ENCODE measurements at places on chromosomes 3 and 15. TPM values are rescaled to one million over a fixed set of nuclear protein-coding genes. Genes with fewer than 3 reads are reported as not detected.

DNA sequence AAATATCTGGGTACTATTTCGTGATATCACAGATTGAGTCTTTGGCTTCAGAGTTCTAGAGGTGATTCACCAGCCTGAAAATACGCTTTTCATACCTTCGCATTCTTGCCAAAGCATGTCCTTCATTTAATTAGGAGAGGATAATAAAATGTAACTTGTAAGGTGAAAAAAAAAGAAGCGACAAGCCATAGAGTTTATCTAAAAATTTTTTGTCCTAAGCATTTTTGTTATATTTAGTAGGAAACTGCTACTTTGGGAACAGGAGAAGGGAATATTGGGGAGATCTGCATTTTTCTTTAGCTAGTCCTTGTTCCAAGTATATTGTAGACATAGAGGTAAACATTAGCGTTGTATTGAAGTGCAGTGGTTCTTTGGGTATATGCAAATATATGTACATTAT is 120.1 kb downstream of the TCF12 start:
- H3K36me3 ChIP-seq = no peaks in the 10 kb centered on the region
- no peak for DNase-seq
- no peaks in the 10 kb centered on the region for H3K27me3 ChIP-seq
- H3K27ac ChIP-seq = no peak overlapping the region
- H3K4me1 ChIP-seq = no peaks in the 10 kb centered on the region

- H3K27me3 ChIP-seq = no peaks in the 10 kb centered on the region
- H3K36me3 ChIP-seq = no peaks in the 10 kb centered on the region
- no peaks in the 10 kb centered on the region for H3K4me1 ChIP-seq
- DNase-seq = no peak
Observed at GRCh38 chr3:136690599-136690998, 61.6 kb downstream of the STAG1 start.

DNA sequence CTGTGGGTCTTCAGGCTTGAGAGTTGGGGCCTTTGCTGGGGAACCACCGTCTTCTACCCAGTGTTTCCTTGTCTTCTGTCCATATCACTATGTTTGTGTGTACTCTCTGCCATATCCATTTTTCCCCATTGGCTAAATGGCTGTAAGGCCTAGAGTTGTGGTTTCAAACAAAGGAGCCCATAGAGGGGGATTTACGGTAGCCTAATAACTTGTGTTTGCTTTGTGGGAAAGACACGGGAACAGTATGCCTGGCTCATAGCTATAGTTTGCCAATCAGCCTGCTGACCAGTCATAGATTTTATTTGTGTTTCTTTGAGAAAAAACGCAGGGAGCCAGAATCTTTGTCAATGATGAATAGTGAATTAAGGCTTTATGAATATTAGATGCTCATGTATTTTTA is 554.8 kb downstream of the NAALADL2 start:
- H3K36me3 ChIP-seq = no peaks in the 10 kb centered on the region

DNA sequence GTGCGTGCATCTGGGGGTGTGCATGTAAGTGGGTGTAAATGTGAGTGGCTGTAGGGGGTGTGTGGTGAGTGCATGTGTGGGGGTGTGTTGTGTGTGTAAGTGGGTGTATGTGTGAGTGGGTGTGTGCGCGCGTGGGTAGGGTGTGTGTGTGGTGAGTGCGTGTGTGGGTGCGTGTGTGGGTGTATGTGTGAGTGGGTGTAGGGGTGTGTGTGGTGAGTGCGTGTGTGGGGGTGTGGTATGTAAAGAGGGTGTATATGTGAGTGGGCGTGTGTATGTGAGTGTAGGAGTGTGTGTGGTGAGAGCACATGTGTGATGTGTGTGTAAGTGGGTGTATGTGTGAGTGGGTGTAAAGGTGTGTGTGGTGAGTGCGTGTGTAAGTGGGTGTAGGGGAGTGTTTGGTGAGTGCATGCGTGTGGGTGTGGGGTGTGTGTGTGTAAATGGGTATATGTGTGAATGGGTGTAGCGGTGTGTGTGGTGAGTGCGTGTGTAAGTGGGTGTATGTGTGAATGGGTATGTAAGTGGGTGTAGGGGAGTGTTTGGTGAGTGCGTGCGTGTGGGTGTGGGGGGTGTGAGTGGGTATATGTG is 916 bp upstream of the CPN2 start:
- peaks cover 12% of the 10 kb centered on the region for H3K27me3 ChIP-seq
- H3K4me1 ChIP-seq = no peaks in the 10 kb centered on the region
- no peak for DNase-seq
- H3K27ac ChIP-seq = no peak overlapping the region
- no peaks in the 10 kb centered on the region for H3K36me3 ChIP-seq

- peaks cover 20% of the 10 kb centered on the region for H3K4me1 ChIP-seq
- H3K27ac ChIP-seq = peak within 1 kb of the TSS; percentile 98
- H3K4me3 ChIP-seq = peak within 1 kb of the TSS; percentile 69
- peaks cover 17% of the 10 kb centered on the region for H3K36me3 ChIP-seq
- H3K27me3 ChIP-seq = no peaks in the 10 kb centered on the region
Observed at GRCh38 chr3:51982838-51983577, at the start of gene ACY1. Gene ACY1, plus strand, starts transcription at chr3:51983535. Its CDS starts 530 bp downstream, at chr3:51984065.

- no peak overlapping the region for H3K4me3 ChIP-seq
- no peaks in the 10 kb centered on the region for H3K36me3 ChIP-seq
- no peak overlapping the region for H3K27ac ChIP-seq
Observed at GRCh38 chr3:119087799-119088198, 53.2 kb upstream of the IGSF11 start.

DNA sequence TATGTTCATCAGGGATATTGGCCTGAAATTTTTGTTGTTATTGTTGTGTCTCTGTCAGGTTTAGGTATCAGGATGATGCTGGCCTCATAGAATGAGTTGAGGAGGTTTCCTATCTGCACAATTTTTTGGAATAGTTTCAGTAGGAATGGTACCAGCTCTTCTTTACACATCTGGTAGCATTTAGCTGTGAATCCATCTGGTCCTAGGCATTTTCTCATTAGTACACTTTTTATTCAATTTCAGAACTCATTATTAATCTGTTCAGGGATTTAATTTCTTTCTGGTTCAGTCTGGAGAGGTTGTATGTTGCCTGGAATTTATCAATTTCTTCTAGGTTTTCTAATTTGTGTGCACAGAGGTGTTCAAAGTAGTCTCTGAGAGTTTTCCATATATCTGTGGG is 57.0 kb downstream of the STRIT1 start:
- peaks cover 32% of the 10 kb centered on the region for H3K4me1 ChIP-seq
- H3K27me3 ChIP-seq = no peaks in the 10 kb centered on the region
- DNase-seq = no peak
- H3K27ac ChIP-seq = no peak overlapping the region

The DNAJB11 gene
- 42.4 TPM for polyA plus RNA-seq

DNA sequence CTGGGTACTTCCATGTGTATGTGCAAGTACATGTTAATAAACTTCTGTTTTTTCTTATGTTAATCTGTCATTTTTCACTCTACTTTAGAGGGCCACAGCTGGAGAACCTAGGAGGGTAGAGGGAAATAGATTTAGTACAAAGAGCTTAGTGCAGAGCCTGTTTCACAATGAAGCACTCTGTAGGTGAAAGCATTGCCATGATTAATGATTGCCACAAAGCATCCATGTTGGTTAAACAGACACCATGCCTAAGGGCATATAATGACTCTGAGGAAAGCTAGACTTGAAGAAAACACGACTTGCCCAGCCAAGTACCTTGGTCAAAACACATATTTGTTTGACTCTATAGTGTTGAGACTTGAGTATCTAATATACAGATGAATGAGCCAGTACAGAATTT is 338.4 kb downstream of the FHIT start:
- DNase-seq = no peak
- H3K36me3 ChIP-seq = no peaks in the 10 kb centered on the region
- H3K4me3 ChIP-seq = no peak overlapping the region
- H3K27me3 ChIP-seq = no peaks in the 10 kb centered on the region
- peaks cover 4% of the 10 kb centered on the region for H3K4me1 ChIP-seq

The CFAP92 gene
- polyA plus RNA-seq = 1.1 TPM

The WDR93 gene
- polyA plus RNA-seq = 0.08 TPM

DNA sequence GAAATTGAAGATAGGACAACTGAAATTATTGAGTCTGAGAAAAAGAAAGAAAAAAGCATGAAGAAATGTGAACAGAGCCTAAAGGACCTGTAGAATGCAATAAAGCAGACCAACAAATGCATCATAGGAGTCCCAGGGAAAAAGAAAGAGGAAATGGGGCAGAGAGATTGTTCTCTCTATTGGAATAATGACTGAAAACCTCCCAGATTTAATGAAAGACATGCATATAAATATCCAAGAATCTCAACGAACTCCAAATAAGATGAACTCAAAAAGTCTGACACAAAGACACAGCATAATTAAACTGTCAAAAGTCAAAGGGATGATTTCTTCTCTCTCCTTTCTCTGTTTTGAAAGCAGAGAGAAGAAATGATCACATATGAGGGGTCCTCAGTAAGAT is 124.7 kb downstream of the MEX3B start:
- peaks cover 2% of the 10 kb centered on the region for H3K4me1 ChIP-seq
- H3K27ac ChIP-seq = no peak overlapping the region
- no peak for DNase-seq
- H3K4me3 ChIP-seq = no peak overlapping the region
- no peaks in the 10 kb centered on the region for H3K36me3 ChIP-seq

- H3K4me1 ChIP-seq = peaks cover 26% of the 10 kb centered on the region
- no peak for DNase-seq
- no peak overlapping the region for H3K4me3 ChIP-seq
- H3K36me3 ChIP-seq = peaks cover 91% of the 10 kb centered on the region
- no peaks in the 10 kb centered on the region for H3K27me3 ChIP-seq
Observed at GRCh38 chr3:14138109-14138877, 13.4 kb downstream of the TMEM43 start.

The GABRR3 gene
- not detected for polyA plus RNA-seq

DNA sequence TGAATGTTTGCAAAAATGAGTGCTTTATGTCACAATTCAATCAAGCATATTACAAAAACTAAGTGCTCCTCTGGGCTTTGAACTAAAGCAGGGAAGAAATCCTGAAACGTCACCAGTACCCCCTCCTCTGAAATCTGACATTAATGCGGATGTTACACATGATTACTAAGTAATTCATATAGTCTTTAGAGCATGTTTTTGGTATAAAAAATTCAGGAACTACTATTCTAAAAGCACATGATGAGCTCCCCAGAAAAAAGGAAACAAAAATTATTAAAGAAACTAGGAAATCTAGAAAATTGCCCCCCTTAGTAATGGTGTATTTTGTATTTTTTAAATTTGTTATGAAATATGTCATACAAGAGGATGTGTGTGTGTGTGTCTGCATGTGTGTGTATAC is 87.7 kb downstream of the MYO5A start:
- H3K27me3 ChIP-seq = no peaks in the 10 kb centered on the region
- H3K36me3 ChIP-seq = no peaks in the 10 kb centered on the region
- no peak overlapping the region for H3K4me3 ChIP-seq

GRCh38 chr3:40911264-40911663 is 288.0 kb upstream of the CTNNB1 start:
- H3K27me3 ChIP-seq = no peaks in the 10 kb centered on the region
- peaks cover 17% of the 10 kb centered on the region for H3K4me1 ChIP-seq
- no peaks in the 10 kb centered on the region for H3K36me3 ChIP-seq
- no peak for DNase-seq
- no peak overlapping the region for H3K4me3 ChIP-seq

GRCh38 chr15:78638658-78639314 is 2.2 kb downstream of the CHRNB4 start:
- no peak overlapping the region for H3K4me3 ChIP-seq
- peaks cover 17% of the 10 kb centered on the region for H3K4me1 ChIP-seq
- peak; percentile 71 for DNase-seq
- peaks cover 28% of the 10 kb centered on the region for H3K27me3 ChIP-seq
- no peak overlapping the region for H3K27ac ChIP-seq

The COLQ gene
- 23.8 TPM for polyA plus RNA-seq

DNA sequence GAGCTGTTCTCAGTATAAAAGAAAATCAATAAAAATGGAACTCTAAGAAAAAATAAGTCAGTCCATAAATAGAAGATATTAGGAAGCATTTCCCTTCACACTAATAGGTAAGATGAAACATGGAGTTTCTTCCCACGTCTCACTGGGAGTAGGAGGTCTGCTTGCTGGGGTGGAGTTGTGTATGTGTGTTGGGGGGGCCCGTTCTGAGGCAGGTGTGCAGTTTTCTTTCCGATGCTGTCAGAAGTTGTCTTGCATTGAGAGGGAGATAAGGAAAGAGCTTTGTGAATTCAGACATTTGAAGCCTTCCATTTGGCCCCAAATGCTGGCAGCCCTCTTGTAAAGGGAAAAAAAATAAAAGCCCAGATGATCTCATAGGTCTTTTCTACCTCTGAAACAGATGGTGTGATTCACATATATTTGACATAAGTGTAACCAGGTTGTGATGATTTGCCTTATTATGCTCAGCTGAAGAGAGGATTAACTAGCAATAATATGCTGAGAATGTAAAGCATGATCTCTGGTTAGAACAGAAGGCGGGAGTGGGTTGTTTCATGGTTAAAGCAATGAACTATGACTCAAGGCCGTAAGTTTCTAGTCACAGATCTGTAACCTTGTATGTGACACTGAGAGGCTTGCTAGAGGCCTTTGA is 8.8 kb downstream of the RASGRP1 start:
- peaks cover 2% of the 10 kb centered on the region for H3K4me1 ChIP-seq
- H3K4me3 ChIP-seq = no peak overlapping the region
- no peak for DNase-seq
- no peaks in the 10 kb centered on the region for H3K36me3 ChIP-seq

The DUOXA1 gene
- not detected for polyA plus RNA-seq

The GOLGA6L7 gene
- 0.15 TPM for polyA plus RNA-seq

DNA sequence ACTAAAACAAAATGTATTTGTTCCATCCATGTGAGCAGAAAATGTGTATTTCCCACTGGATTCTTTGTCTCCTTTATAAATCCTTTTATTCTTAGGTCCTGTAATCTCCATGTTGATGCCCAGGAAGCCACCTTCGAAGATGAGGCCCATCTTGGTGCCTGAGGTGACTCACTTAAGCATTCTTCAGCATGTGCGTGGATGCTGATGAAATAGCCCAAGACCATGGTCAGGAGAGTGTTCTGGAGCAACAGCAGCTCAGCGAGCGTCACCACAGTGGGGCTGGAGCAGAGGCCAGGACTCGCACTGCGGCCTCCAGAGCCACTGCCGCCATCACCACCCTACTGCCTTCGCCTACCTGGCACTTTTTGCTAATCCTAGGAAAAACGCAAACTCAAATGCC is 520.9 kb downstream of the FHIT start:
- no peak overlapping the region for H3K4me3 ChIP-seq
- H3K27ac ChIP-seq = no peak overlapping the region
- H3K36me3 ChIP-seq = no peaks in the 10 kb centered on the region
- H3K4me1 ChIP-seq = no peaks in the 10 kb centered on the region
- H3K27me3 ChIP-seq = no peaks in the 10 kb centered on the region
- DNase-seq = no peak

DNA sequence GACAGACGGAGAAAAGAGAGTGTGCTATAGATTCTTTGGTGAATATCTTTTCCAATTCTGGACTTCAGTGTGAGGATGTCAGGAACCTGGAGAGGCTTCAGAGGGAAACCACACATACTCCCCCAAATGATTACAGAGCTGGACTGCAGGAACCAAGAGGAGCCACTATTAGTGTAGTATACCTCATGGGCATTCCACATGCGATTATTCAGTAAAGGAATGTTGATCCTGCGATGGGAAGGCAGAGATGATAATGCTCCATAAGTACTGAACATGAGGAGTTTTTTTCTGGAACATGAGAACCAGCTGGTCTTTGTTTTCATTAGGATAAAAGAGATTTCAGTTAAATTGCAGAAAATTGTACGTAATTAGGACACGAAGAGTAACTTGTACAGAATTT is 18.7 kb downstream of the STARD9 start:
- H3K27me3 ChIP-seq = no peaks in the 10 kb centered on the region
- H3K4me3 ChIP-seq = no peak overlapping the region
- peak; percentile 23 for DNase-seq
- H3K36me3 ChIP-seq = no peaks in the 10 kb centered on the region
- H3K27ac ChIP-seq = peak overlapping the region; percentile 94
- peaks cover 31% of the 10 kb centered on the region for H3K4me1 ChIP-seq

The ZNF80 gene
- polyA plus RNA-seq = not detected

The SCN11A gene
- 1.7 TPM for polyA plus RNA-seq

The CLN6 gene
- polyA plus RNA-seq = 16.0 TPM

The P2RY14 gene
- 0.88 TPM for polyA plus RNA-seq
